Central memory CD8-positive, alpha-beta T cell (primary cell): ENCODE measurements at places on chromosomes 13 and 19.

DNA sequence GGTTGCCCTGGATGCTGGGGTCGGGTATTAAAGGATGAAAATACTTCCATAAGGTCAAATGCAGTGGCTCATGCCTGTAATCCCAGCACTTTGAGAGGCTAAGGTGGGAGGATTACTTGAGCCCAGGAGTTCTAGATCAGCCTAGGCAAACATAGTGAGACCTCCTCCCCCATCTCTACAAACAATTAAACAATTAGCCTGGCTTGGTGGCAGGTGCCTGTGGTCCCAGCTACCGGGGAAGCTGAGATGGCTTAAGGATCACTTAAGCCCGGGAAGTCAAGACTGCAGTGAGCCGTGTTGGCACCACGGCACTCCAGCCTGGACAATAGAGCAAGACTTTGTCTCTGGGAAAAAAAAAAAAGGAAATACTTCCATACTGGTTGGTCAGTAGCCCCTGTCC lies 1.5 kb downstream of the KLK11 start:
- no peak for DNase-seq

DNA sequence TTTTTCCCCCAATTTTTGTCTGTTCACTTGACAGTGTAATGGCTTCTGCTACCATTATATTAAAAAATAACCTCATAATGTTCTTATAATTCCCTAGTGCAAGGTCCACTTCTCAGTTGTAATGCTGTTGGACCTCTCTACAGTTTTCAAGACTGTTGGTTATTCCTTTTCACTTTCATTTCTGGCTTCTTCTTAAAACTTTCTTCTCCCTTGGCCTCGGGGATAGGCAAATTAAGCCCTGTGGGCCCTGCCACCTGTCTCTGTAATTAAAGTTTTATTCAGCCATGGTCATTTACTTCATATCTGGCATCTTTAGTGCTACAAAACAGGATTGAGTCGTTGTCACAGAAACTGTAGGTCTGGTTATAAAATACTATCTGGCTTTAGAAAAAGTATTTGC lies 313.5 kb downstream of the KLF12 start:
- no peak for DNase-seq

DNA sequence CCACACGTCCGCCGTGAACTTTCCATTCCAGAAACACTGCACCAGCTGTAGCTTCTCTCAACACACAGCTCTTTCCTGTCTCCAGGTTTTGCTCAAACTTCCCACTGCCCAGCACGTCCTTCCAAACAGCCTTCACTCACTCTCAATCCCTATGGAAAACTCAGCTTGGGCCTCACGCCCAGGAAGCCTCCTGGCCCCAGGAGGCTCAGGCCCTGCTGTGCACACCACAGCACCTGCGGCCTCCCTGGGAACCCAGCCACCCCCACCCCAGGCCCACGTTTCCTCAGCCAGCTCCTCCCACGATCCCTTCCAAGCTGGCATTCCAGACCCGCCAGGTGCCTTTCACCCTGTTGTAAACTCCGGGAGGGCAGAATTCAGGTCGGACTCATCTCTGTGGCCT lies 35.2 kb downstream of the C13orf46 start:
- no peak for DNase-seq

- DNase-seq = no peak
Observed at GRCh38 chr19:9883764-9884163, 48.6 kb downstream of the PIN1 start.

GRCh38 chr13:82698383-82698782 lies 1183.9 kb downstream of the SLITRK1 start:
- no peak for DNase-seq

- no peak for DNase-seq
Observed at GRCh38 chr13:105414639-105415038, 1120.8 kb downstream of the EFNB2 start.

DNA sequence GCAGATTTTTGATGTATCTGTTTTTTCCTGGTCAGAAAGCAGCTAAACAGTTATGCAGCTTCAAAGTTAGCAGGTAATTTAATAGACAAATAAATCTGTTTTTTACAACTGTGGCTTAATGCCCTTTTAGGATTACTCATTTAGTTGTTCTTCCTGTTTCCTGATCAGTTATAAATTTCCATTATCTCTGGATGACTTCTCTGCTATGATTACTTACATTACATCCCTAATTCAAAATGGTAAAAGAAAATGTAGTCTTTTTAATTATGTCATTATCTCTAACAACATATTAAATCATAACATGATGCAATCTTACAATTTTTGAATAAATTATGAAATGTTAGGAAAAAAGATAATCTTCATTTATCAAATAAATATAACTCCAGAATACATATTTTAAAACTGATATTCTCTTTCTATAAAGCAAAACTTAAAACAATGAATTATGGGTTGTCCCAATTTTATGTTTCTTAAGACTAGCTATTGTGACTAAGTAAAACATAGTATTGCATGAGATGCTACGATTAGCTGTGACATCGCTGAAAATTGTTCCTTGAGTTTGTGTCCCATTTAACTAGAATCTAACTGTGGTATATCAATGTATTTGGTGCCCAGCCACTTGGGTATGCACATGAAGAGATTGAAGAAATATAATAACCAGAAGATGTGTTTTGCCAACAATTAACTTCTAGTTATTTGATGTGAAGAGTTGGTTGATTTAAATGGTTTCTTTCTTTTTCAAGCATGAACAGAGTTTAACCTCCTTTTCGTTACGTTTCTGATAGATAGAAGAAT lies 605.3 kb upstream of the SPRY2 start:
- no peak for DNase-seq

GRCh38 chr13:30872685-30873461 lies 33.2 kb upstream of the MEDAG start:
- no peak for DNase-seq

GRCh38 chr13:53324656-53325055 lies 296.0 kb downstream of the OLFM4 start:
- DNase-seq = no peak

GRCh38 chr19:6837525-6837924 lies 49.9 kb upstream of the ADGRE1 start:
- no peak for DNase-seq

DNA sequence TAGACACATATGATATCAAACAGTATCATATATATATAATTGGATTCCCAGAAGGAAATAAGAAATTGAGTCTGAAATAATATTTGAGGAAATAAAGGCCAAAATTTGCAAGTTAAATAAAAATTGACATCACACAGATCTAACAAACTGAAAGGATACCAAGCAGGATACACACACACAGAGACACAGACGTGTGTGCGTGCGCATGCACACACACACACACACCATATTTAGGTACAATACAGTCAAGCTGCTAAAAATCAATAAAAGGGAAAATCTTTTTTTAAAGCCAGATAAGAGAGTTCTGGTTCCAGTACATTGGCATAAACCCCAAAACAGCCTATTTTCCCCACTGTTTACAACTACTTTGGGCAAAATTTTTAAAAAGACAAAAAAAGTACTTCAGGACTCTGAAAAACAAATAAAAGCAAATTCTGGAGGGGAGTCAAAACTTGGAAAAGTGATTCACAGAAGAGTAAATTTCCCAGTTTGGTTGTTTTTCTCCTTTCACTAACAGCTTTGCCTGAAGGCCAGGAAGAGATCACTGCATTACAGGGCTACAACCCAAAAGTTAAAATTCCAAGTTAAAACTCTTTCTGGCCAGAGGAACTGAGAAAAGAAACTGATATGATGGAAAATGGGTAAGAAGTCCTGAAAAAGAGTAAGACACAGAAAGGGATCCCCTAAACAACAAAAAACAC lies 16.2 kb downstream of the MYCBP2 start:
- no peak for DNase-seq

DNA sequence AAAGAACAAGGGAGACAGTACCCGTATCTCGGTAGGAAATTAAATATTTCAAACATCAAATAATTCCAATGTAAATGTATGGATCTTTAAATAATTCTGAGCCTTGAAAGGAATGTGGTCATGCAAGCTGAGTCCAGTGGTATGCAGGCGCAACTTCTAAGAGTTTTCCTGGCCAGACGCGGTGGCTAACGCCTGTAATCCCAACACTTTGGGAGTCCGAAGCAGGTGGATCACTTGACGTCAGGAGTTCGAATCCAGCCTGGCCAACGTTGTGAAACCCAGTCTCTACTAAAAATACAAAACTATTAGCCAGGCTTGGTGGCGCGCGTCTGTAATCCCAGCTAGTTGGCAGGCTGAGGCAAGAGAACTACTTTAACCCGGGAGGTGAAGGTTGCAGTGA lies 1.1 kb upstream of the ZNF845 start:
- no peak for DNase-seq

DNA sequence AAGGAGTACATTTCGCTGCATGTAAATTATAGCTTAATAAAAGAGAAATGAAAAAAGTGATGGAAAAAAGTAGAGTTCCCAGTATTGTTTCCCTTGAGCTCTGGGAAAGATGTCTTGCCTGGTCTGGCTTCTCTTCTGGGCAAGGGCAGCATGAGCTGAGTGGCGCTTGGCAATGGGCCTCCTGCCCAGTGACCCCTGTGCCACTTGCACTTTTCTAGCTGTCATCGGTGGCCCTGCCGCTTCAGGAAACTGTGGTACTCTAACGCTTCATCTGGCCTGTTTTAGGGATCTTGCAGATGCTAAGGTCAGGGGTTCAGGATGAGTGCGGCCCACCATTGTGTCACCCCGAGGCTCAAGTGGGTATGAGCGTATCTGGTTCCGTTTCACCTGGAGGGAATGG lies 161.4 kb downstream of the MTUS2 start:
- DNase-seq = no peak

DNA sequence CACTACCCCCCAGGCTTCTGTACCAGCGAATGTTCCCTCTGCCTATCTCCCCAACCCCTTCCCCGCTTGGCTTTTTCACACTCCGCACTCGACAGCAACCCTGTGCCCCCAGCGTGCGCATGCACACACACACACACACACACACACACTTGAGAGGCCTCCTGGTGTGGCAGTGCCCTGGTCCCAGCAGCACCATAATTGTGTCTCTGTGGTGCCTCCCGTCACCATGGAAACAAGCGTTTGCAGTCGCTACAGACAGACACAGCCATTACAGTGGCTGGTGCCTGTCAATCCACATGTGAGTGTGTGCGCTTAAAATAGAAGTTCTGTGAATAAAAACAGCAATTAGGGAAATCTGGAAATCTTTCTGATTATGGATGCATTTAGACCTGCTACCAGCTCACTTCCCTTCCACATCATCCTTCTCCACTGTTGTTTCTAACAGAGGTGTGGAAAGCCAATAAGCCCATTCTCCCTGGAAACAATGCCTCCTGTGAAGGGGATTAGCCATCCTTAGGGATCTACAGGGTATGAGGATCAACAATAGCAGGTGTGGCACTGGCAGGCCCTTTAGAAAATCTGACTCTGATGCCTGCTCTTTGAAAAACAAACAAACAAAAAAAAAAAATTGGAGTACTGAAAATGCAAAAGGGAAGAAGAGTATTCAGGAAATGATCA lies 146.3 kb downstream of the DCLK1 start:
- DNase-seq = no peak

GRCh38 chr13:76023652-76024051 lies 387.5 kb downstream of the LMO7 start:
- DNase-seq = no peak

DNA sequence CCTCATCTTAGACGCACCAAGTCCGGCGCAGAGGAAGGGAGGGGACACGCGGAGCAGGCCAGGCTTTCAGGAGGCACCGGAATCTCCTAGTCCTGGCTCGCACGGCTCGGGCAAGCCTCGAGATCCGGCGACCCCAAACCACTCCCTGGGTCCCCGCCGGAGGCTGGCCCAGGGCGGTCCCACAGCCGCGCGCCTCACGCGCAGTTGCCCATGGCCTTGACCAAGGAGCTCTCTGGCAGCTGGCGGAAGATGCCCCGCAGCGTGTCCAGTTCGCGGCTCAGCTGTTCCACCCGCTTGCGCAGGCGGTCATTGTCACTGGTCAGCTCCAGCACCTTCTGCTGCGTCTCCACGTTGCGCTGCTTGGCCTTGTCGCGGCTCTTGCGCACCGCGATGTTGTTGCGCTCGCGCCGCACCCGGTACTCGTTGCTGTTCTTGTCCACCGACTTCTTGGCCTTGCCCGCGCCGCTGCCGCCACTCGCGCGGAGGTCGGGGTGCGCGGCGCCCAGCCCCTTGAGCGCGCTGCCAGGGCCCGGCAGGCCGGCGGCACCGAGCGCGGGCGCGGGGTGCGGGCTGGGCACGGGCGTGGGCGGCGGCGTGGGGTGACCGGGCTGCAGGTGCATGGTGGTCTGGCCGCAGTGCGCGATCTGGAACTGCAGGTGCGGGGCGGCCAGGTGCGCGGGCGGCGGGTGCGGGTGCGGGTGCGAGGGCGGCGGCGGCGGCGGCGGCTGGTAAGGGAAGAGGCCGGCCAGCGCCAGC lies 1.0 kb downstream of the CEBPA start:
- DNase-seq = no peak

DNA sequence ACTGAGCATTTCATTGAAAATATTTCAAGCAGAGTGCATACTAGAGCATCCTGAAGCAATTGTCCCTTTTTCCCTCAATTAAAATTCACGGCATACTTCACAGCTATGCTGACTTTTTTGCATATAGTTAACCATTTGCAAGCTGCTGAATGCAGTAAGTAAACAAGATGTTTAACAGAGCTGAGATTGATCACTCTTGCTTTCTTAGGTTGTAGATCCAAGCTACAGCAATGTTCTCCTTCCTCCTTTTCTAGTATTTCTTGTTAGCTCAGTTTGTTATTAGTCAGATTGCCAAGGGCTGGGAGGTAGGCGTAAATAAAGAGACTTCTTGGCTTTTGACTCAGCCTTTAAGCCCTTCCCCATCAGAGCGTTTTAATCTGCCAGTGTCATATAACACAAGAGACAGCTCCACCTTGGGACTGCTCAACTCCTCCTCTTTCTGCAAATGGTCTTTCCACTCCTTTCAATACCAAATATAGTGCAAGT lies at the start of gene SLITRK6:
Gene SLITRK6, minus strand, starts transcription at position 323 of the 486 bp plus-strand sequence. CDS start 2,911 bp downstream, outside the sequence.
- DNase-seq = no peak

- DNase-seq = no peak
Observed at GRCh38 chr13:69595181-69595580, 512.4 kb upstream of the ATXN8OS start.

DNA sequence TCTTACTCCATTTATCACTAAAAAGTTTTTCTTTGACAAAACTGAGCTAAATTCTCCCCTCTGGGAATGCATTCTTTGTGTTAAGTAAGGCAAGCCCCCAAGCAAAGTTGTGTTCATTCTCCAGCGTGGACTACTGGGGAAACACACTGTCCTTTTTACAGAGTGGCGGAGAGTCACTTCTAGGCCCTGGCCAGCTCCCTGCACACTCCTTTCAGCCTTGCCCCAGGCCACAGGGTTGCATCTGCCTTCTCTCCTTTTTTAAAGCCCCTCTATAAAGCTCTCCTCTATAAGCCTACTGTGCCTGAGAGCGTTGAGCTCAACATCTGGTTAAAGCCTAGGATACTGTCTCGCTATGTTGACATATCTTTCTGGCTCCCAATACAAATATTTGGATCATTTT lies 803.4 kb downstream of the PCDH17 start:
- DNase-seq = no peak

GRCh38 chr19:28498404-28498976 lies 714.5 kb downstream of the UQCRFS1 start:
- no peak for DNase-seq

GRCh38 chr13:93746589-93746988 lies 520.0 kb downstream of the GPC6 start:
- DNase-seq = no peak
